ENCODE measurements at places on chromosomes 4 and X. TPM values are rescaled to one million over a fixed set of nuclear protein-coding genes. Genes with fewer than 3 reads are reported as not detected.

TCEAL2 gene
- total RNA-seq: not detected

ARMCX2 gene
- 6.4 TPM for total RNA-seq

- peak; percentile 80 for DNase-seq
Measured at GRCh38 chrX:12946838-12947544, 27.9 kb upstream of the TMSB4X start.

LRCH2 gene
- total RNA-seq: not detected
